Fibroblast of skin of abdomen (primary cell): ENCODE measurements at places on chromosomes 5 and 9.
A peak's percentile ranks its signal among the peaks of the same experiment; 100 is the strongest.

GRCh38 chr5:89758146-89758545 lies 651.4 kb downstream of the CETN3 start:
- peak; percentile 35 for DNase-seq

DNA sequence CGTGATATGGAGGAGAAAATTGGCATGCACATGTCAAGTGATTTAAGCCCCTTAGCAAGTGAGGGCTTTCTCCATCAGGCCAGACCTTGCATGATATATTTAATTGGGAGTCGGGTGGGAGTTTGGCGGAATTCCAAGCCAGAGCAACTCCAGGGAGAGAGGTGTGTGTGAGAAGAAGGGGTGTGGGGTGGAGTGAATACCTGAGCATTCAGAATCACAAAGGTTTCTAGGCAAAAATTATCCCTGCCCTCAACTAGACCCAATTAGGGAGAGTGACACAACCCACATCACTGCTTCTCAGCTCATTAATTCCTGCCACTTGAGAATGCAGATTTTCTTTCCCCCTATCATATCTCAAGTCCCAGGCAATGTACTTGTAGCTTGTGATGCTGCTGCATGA lies 279.7 kb upstream of the TUT7 start:
- no peak for DNase-seq

DNA sequence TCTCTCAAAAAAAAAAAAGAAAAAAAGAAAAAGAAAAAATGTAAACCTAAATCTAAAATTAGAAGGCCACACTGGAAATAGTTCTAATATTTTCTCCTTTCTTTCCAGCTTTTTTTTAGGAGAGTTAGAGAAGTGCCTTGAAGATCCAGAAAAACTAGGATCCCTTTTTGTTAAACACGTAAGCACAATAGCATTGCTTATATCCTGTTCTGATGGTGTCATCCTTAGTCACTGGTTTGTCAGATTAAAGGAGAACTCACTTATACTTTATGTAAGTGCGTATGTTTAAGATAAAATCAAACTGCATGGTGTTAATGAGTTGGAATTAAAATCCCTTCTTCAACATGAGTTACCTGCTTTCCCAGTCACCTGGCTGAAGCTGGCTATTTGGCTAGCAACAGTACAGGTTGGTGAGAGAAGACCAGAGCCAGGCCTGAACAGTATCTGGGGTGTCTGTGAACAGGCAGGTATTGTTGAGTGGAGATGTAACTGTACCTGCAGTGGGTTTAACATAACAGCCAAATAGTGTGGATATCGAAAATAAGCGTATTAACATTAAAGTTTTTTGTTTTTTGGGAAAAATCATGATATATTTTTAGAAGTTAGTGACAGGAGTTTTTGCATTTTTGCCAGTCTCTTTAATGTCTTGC lies 104.7 kb upstream of the OTULINL start:
- peak; percentile 76 for DNase-seq

- no peak for DNase-seq
Observed at GRCh38 chr5:36723912-36724311, 117.5 kb downstream of the SLC1A3 start.

- no peak for DNase-seq
Observed at GRCh38 chr5:18652404-18653215, 1018.4 kb downstream of the TAF11L14 start.

DNA sequence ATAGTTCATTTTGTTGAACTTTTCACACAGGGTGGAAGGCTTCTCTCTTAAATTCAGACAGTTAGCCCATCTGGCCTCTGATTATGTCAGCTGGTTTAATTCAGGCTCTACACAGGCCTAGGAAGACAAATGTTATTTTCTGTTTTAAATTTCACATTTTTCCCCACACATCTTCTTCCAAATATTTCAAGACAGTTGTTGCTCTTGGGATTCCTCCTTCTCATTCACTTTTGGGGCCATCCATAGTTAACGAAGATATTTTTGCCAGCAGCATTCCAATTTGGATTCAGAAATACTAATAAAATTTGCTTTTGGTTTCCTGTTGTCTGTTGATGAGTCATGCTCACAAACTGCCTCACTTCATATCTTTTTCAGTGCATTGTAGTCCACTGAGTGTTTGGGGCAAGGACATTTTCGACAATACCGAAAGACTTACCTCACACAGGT lies 475.4 kb downstream of the DMAC1 start:
- DNase-seq, result peak; percentile 35

DNA sequence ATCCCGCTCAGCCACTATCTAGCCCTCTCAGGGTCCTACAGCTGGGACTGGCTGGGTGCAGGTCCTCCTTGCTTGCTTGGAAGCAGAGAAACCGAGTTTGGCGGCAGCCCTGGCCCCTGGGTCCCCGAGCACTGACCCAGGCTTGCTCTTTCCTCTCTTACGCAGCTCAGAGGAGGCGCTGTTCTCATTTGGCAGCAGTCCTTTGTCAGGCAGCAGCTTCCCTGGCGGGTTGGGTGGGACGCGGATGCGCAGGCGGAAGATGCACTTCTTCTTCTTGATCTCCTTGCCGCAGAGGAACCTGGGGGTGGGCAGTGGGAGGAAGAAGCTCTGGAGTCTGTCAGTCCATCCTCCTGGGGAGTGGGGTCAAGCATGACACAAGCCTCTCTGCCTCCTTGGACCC lies 14.5 kb downstream of the PHF19 start:
- no peak for DNase-seq

GRCh38 chr5:90410178-90410762 lies 714 bp upstream of the CETN3 start:
- no peak for DNase-seq

GRCh38 chr5:17364987-17365810 lies 132.8 kb upstream of the TAF11L2 start:
- DNase-seq, result no peak

- DNase-seq, result no peak
Observed at GRCh38 chr9:137391411-137391754, 31.6 kb downstream of the EXD3 start.

DNA sequence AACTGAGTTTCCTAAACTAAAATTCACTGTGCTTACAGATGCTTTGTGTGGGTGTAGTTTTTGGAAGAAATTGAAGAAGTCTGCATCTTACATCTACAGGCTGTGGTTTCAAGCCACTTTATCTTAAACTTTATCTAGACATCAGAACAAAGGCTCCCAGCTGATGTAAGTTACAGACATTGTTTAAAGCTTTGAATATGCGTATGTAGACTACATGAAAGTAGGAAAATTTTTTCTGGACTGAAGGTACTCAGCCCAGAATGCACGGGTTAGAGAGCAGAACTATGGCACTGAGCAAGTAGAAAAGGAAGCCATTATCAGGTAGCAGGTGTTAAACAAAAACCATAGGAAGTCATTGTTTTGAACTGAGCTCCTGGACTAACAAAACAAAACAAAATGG lies 185.4 kb downstream of the TTC39B start:
- DNase-seq, result no peak

DNA sequence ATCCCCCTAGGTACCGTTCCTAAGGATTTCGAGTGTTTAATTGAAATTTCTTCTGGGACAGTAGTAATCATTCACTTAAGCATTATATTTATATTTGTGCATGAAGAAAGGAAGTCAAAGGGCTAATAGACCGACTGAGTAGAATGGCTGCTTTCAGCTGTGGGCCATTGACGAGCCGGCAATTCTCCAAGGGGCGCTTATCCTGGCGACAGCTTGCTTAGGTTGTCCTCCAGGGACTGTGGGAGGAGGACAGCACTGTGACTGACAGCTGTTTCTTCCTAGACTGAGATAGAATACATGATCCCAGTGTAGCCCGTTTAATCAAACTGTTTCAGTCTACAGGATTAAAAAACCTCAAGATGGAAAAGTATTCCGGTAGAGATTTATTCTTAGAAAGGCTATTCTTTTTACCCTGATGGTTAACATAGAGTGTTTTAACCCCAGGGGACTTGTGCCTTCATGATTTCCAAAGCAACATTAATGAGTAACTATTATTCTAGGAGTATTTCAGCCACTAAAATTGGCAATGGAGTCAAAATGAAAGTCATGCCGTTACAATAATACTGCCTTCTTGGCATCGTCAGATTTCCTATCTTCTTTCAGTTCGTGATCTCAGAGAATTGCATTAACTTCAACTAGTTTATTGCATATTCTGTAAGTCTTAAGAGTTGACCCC lies 943.1 kb upstream of the WWC1 start:
- DNase-seq, result no peak

GRCh38 chr9:2053883-2054845 lies 39.0 kb downstream of the SMARCA2 start:
- DNase-seq, result peak; percentile 48

DNA sequence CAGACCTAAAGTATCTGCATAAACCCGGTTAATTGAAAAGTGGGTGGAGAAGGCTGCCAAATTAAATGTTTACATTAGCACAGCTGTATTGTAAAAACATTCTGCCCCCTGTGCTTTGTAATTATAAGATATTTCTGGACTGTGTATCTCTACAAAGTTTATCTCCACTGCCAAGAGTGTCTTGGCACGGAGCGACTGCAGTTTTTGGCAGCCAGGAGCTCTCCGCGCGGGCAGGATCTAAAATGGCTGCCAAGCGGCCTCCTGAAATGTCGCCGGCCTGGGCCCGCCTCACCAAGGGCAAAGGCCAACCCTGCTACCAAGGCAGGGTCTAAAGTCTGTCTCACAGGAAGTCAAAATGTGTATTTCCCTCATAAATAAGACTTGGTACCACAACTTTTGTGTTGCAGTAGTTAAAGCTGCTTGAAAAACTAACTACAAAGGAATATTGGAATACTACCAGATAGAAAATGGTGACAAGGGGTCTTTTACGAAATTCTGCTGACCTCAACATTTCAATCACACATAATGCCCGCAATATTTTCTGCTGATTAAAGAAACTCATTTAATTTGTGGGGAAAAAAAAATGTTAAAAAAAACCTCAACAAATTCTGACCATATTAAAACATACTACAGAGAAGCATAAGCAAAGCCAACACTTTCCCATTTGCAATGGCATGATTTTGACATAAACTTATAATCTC lies 110.4 kb downstream of the NFIB start:
- DNase-seq, result no peak

GRCh38 chr9:21904371-21904770 lies 89.8 kb downstream of the CDKN2A start:
- peak; percentile 60 for DNase-seq

DNA sequence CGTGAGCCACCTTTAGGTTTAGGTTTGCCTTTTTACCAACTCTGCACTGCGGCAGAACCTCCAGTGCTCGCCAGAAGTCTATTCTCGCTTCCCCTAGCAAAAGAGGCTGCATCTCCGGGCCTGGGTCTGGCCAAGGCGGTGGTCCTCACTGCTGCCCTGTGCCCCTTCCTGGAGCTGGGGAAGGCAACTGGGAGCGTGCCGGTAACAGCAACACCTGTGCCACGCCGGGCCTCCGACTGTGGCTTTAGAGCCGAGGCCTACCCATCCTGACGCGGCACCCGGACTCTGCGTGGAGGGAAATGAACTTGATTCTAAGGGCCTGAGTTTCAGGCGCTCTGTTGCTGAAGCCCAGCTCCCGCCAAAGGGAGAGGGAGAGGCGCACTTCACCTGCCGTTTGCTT lies 82.4 kb upstream of the SPATA31C2 start:
- DNase-seq, result no peak

- DNase-seq, result no peak
Observed at GRCh38 chr5:65508978-65509377, 27.3 kb upstream of the ADAMTS6 start.

GRCh38 chr9:88988796-88989641 lies 2.2 kb upstream of the S1PR3 start:
- peak; percentile 56 for DNase-seq

- no peak for DNase-seq
Observed at GRCh38 chr9:35691757-35692301, 2.1 kb upstream of the TPM2 start.

DNA sequence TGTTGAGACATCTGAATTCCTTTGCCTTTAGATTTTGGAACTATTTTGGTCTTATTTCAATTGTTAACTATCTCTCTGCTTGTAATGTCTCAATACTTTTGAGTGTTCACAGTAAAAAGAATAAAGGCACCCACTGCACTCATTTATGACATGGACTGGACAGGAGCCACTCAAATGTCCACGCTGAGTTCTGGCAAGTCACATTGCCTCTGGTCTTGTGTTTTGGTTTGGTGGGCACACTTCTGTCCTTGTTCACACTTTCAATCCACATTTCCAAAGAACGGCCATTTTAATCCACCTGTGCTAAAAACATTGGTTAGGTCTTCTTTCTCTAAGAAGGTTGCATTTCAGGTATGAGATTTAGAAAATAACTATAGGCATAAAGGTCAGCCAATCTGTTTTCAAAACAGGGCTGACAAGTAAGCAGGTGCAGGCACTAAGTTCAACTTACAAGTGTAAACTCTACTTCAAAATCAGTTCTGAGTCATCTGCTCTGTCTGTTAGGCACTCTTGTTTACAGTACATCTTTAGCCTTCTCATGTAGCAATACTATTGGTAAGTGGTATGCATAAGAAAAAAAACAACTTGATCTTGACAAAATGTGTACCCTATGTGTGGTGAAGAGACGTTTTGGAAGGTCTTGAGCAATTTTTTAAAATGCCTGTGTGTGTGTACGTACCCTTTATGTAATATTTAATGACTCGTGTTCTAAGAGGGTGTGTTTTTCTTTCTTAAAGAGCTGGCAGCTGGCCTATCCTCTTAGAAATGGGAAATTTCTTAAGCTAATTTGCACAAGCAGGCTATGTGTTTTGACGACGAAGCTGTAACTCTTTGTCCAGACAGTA lies 31.5 kb upstream of the ZFAND5 start:
- DNase-seq, result peak; percentile 41

DNA sequence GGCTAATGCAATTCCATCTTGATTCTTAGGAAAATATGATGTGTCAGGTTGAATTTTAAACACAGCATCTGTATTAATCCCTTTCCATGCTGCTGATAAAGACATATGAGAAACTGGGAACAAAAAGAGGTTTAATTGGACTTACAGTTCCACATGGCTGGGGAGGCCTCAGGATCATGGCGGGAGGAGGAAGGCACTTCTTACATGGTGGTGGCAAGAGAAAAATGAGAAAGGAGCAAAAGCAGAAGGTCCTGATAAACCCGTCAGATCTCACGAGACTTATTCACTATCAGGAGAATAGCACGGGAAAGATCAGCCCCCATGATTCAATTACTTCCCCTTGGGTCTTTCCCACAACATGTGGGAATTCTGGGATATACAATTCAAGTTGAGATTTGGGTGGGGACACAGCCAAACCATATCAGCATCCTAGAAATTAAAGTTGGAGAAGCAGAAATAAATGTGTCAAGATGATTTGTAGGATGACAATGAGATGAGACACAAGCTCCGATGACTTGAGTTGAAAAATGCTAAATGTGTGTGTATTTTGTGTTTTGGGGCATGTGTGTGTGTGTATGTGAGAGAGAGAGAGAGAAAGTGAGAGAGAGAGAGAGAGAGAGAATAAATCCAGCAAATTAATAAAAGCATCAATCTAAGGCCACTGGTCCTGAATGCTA lies 48.5 kb upstream of the ANKRD55 start:
- peak; percentile 65 for DNase-seq

GRCh38 chr5:39270225-39270848 lies 51.0 kb upstream of the FYB1 start:
- DNase-seq, result no peak

GRCh38 chr9:126591922-126592321 lies 21.8 kb upstream of the LMX1B start:
- no peak for DNase-seq

GRCh38 chr9:86983249-86983619 lies 35.9 kb upstream of the GAS1 start:
- DNase-seq, result peak; percentile 80

- no peak for DNase-seq
Observed at GRCh38 chr5:75341934-75342333, 4.9 kb downstream of the HMGCR start.
